ENCODE measurements at places on chromosomes 5 and 9. TPM values are rescaled to one million over a fixed set of nuclear protein-coding genes. Genes with fewer than 3 reads are reported as not detected.

- DNase-seq, result no peak
Measured at GRCh38 chr9:75071530-75072122, 16.3 kb downstream of the NMRK1 start.

Gene GCNT1
- total RNA-seq, result 36.4 TPM

DNA sequence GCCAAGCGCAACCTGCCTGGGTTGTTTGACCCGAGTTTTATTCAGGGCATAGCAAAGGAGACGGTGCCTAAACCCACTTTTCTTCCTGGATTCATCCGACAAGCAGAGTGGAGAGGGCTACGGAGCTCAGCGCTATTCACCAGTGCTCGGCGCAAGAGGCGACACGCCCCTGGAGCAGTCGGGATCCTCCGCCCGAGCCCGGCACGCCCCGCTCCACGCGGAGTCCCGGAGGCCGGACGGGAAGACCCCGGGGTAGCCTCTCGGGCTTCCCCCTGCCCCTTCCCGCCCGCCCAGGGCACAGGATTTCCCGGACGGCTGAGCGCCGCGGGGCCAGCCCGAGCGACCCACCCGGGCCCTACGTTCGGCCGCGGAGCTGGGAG, 427 bp downstream of the SERINC5 start:
- peak; percentile 76 for DNase-seq

Gene IL5
- 7.7 TPM for total RNA-seq

DNA sequence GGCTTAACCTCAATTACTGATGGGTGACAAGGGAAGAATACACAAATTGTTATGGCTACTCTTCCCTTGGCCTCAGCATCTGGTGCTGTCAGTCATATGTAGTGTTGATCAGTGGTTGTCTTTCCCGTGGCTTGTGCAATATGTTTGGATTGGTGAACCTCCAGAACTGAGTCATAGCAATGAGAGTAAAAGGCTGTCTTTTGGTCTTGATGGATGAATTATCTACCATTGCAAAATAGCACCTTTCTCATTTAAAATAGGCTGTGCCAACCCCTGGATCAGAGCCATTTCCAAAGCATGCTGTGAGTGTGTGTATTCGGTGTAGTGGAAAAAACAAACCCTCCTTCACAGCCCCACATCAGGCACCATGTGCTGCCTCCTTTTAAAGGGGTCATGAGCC, 14.6 kb upstream of the F2R start:
- DNase-seq, result no peak

DNA sequence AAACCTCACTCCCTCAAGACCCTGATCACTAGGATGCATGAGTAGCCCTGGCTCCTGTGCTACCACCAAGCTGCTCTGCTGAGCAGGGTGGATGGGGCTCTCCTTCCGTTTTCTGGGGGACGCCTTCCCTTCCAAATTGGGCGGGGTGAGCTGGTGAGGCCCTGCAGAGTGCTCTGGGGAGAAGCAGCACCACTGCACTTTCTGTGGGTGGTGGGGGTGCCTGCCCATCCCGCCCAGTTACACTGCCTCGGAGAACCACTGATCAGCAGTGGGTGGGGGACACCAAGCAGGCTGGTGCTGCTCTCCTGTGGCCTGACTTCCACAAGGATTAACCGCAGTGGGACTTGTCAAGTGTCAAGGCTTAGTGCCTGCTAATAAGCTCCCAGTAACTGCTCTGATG, 19.0 kb downstream of the GFPT2 start:
- no peak for DNase-seq

GRCh38 chr9:81455462-81456219, 233.7 kb downstream of the TLE1 start:
- peak; percentile 3 for DNase-seq

Gene CCL27
- total RNA-seq, result not detected

DNA sequence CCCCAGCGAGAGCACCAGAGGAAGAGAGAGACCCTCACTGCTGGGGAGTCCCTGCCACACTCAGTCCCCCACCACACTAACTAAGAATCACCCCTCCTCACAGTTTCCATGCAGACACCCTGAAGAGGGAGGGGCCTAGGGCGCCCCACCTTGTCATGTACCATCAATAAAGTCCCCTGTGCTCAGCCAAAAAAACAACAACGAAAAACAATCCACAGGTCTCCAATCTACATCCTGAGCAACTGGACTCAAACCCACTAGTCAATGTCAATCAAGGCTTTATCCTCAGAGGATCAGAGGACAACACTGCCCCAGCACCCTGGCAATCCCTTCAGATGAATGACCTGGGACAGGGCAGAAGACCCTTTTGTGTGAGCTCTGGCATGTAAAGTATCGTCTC, 210.1 kb upstream of the MSX2 start:
- no peak for DNase-seq

DNA sequence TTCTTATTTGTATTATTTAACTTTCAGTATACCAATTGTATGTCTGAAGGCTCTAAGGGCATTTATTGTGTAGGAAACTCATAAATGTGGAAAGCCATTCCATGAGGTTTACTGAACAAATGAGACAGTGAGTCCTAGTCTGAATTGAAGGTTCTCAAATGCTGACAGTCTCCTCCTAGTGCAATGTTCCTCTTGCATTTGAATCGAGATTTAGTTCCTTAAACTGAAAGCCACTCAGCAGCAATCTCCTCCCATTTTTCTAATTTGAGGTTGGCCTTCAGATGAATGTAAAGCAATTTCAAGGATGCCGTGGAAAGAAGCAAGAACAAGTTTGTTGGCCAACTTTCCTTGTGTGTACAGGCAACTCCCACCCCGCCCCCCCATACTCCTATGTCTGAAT, 493.2 kb upstream of the KLF4 start:
- DNase-seq, result no peak

Data from umbilical cord (tissue), 2 donors.